ENCODE measurements at places on chromosomes 1 and 21. TPM values are rescaled to one million over a fixed set of nuclear protein-coding genes. Genes with fewer than 3 reads are reported as not detected.

WNT9A gene
- 2.0 TPM for total RNA-seq

CYP4A22 gene
- not detected for total RNA-seq

GRHL3 gene
- 8.1 TPM for total RNA-seq

SH2D5 gene
- not detected for total RNA-seq

NR0B2 gene
- total RNA-seq: not detected

PCP4L1 gene
- 10.1 TPM for total RNA-seq

NT5C1A gene
- 0.91 TPM for total RNA-seq

TNFRSF4 gene
- 3.0 TPM for total RNA-seq

B3GALT5 gene
- total RNA-seq: 1.2 TPM

SLAMF6 gene
- total RNA-seq: 0.64 TPM

DTL gene
- total RNA-seq: 1.5 TPM

CELA2B gene
- total RNA-seq: 1.1 TPM

ENTREP3 gene
- 19.6 TPM for total RNA-seq

LCE1C gene
- 8.6 TPM for total RNA-seq

PIK3C2B gene
- 24.1 TPM for total RNA-seq

IL19 gene
- not detected for total RNA-seq

NR5A2 gene
- 0.87 TPM for total RNA-seq

ARL8A gene
- 39.9 TPM for total RNA-seq

PKP1 gene
- 82.9 TPM for total RNA-seq

CENPF gene
- total RNA-seq: 10.9 TPM

SLC35D1 gene
- 13.0 TPM for total RNA-seq

DRAXIN gene
- total RNA-seq: 0.51 TPM

CRYZL1 gene
- total RNA-seq: 22.3 TPM

ZNF683 gene
- total RNA-seq: not detected

SAMD13 gene
- total RNA-seq: 3.4 TPM

RYR2 gene
- 6.7 TPM for total RNA-seq

KRTAP21-3 gene
- total RNA-seq: not detected

SH3BGRL3 gene
- total RNA-seq: 55.3 TPM

NGF gene
- 1.1 TPM for total RNA-seq

FNDC5 gene
- total RNA-seq: 19.1 TPM

CLCA4 gene
- total RNA-seq: 1.4 TPM

PLXNA2 gene
- total RNA-seq: 7.3 TPM

SPATA46 gene
- 0.62 TPM for total RNA-seq

RGS8 gene
- total RNA-seq: 1.5 TPM

SERTAD4 gene
- total RNA-seq: 10.6 TPM

DLGAP3 gene
- total RNA-seq: 0.14 TPM

MXRA8 gene
- 152 TPM for total RNA-seq

WDR64 gene
- total RNA-seq: 0.91 TPM

PROK1 gene
- total RNA-seq: 10.7 TPM

C1orf185 gene
- total RNA-seq: not detected

OR2AK2 gene
- not detected for total RNA-seq

TRIM45 gene
- total RNA-seq: 13.2 TPM

IRF6 gene
- 59.8 TPM for total RNA-seq

AVPR1B gene
- not detected for total RNA-seq

IL20 gene
- total RNA-seq: not detected

SPRR2F gene
- 2.2 TPM for total RNA-seq

PLA2G2A gene
- total RNA-seq: 146 TPM

S100A16 gene
- 78.4 TPM for total RNA-seq

PDXK gene
- 61.4 TPM for total RNA-seq

NCAM2 gene
- total RNA-seq: 21.9 TPM

CR1 gene
- 3.8 TPM for total RNA-seq

COL18A1 gene
- total RNA-seq: 56.2 TPM

NID1 gene
- total RNA-seq: 74.9 TPM

TSPEAR gene
- total RNA-seq: not detected

SLAMF7 gene
- total RNA-seq: 0.51 TPM

ITGB2 gene
- 23.1 TPM for total RNA-seq

PRAMEF26 gene
- total RNA-seq: not detected

All from prostate gland (tissue), 2 donors.